ENCODE measurements at places on chromosomes 16 and 17.
A peak's percentile ranks its signal among the peaks of the same experiment; 100 is the strongest.

GRCh38 chr17:56291226-56291805, 138.0 kb downstream of the ANKFN1 start:
- no peak for DNase-seq
- no peak overlapping the region for H3K4me3 ChIP-seq
- no peak overlapping the region for H3K27ac ChIP-seq

GRCh38 chr16:46768809-46769208, 20.7 kb upstream of the MYLK3 start:
- H3K27ac ChIP-seq = no peak overlapping the region
- no peaks in the 10 kb centered on the region for H3K36me3 ChIP-seq
- no peak for DNase-seq
- no peak overlapping the region for H3K4me3 ChIP-seq

- H3K27ac ChIP-seq = no peak overlapping the region
- no peak overlapping the region for H3K4me3 ChIP-seq
- peaks cover 17% of the 10 kb centered on the region for H3K27me3 ChIP-seq
- no peaks in the 10 kb centered on the region for H3K36me3 ChIP-seq
Observed at GRCh38 chr16:74769586-74770190, 4.9 kb downstream of the FA2H start.

- DNase-seq = peak; percentile 70
- H3K4me3 ChIP-seq = no peak overlapping the region
- H3K4me1 ChIP-seq = peaks cover 43% of the 10 kb centered on the region
- H3K27me3 ChIP-seq = no peaks in the 10 kb centered on the region
- H3K27ac ChIP-seq = peak overlapping the region; percentile 64
Observed at GRCh38 chr16:87702325-87702811, 63.4 kb downstream of the KLHDC4 start.

DNA sequence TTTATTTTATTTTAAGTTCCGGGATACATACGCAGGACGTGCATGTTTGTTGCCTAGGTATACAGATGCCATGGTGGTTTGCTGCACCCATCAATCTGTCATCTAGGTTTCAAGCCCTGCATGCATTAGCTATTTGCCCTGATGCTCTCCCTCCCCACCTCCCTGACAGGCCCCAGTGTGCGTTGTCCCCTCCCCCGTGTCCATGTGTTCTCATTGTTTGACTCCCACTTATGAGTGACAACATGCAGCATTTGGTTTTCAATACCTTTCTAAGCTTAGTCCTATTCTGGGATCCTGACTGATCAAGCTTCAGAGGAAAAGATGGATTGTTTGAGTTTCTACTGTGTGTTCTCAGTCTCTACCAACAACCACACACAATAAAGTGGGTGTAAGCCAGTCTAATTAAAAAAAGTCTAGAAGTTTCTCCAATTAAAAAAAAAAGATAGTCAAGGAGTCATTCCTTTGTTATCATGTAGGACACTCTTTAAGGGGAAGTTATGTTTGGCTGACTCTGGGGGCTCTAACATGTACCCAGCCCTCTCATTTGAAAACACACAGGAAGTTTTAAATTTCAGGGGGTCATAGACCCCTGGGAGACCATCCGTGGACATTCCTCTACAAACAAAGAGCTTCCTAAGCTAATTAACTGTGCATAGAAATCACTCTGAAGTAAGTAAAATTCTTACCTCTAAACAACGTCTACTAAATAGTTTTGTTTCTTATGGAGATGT, 66.3 kb upstream of the ADAMTS18 start:
- no peaks in the 10 kb centered on the region for H3K4me1 ChIP-seq
- H3K36me3 ChIP-seq = no peaks in the 10 kb centered on the region
- H3K4me3 ChIP-seq = no peak overlapping the region
- peaks cover 3% of the 10 kb centered on the region for H3K27me3 ChIP-seq

- H3K27me3 ChIP-seq = peaks cover 4% of the 10 kb centered on the region
- no peak overlapping the region for H3K4me3 ChIP-seq
- H3K27ac ChIP-seq = no peak overlapping the region
- H3K36me3 ChIP-seq = no peaks in the 10 kb centered on the region
Observed at GRCh38 chr17:3851461-3852100, 5.5 kb upstream of the NCBP3 start.

- peaks cover 14% of the 10 kb centered on the region for H3K4me1 ChIP-seq
- no peaks in the 10 kb centered on the region for H3K27me3 ChIP-seq
- DNase-seq = no peak
- no peak overlapping the region for H3K4me3 ChIP-seq
Observed at GRCh38 chr17:4475463-4475862, 23.2 kb upstream of the SPNS2 start.

DNA sequence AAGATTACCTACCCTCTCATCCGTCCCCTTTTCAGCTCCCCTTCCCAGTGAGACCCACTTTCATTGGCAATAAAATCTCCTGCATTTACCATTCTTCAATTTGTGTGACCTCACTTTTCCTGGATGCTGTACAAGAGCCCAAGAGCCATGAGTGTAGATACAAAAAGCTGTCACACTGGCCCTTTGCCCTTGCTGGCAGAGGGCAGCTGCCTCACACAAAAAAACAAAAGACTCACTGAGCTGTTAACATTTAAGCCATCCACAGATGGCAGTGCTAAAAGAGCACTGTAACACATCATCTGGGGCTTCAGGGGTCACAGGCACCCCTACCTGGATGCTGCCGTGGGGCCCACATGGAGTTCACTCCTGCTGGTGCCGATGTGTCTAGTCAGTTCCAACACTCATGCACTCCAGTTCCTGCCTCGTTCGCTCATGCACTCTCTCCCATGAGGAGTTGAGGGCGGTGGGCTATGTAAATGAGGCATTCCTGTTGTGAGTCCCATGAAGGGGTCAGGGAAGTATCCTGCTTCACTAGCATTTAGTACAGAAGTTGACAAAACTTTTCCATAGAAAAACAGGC, 123.1 kb downstream of the CA10 start:
- no peaks in the 10 kb centered on the region for H3K4me1 ChIP-seq
- no peak overlapping the region for H3K27ac ChIP-seq
- H3K27me3 ChIP-seq = no peaks in the 10 kb centered on the region
- no peak overlapping the region for H3K4me3 ChIP-seq
- no peaks in the 10 kb centered on the region for H3K36me3 ChIP-seq
